ENCODE measurements at places on chromosomes 1 and 21.

- DNase-seq: peak; percentile 36
Observed at GRCh38 chr1:203408486-203409481, 57.9 kb upstream of the FMOD start.

- DNase-seq: no peak
Observed at GRCh38 chr1:237701534-237701933, 189.2 kb downstream of the ZP4 start.

GRCh38 chr1:109975718-109976117, 8.8 kb upstream of the AHCYL1 start:
- peak; percentile 95 for DNase-seq

- no peak for DNase-seq
Observed at GRCh38 chr1:61450872-61451571, 273.9 kb downstream of the TM2D1 start.

DNA sequence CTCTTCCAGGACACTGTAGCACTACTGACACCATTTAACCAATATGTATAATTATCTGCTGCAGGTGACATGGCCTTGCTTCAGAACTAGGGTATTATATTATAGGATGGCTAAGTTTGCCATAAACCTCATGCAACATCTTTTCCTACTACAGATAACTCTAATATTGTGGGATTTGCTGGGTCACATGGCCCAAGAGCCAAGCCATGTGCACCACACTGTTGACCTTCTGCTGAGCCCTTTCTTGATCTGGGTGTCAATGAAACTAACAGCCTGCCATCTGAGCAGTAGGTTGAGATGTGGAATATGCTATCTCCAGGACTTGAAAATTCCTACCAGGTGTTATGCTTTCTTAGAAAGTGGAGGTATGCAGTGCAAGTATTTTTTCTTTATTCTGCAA, 2291.1 kb downstream of the MRPL39 start:
- no peak for DNase-seq
